Osteoblast (primary cell): ENCODE measurements at places on chromosomes 16 and 17.

GRCh38 chr16:31400191-31400590, 7.1 kb downstream of the ITGAD start:
- no peak for DNase-seq
- no peak overlapping the region for H3K27ac ChIP-seq
- no peak overlapping the region for H3K4me3 ChIP-seq
- H3K4me1 ChIP-seq: peaks cover 4% of the 10 kb centered on the region
- H3K27me3 ChIP-seq: no peaks in the 10 kb centered on the region

DNA sequence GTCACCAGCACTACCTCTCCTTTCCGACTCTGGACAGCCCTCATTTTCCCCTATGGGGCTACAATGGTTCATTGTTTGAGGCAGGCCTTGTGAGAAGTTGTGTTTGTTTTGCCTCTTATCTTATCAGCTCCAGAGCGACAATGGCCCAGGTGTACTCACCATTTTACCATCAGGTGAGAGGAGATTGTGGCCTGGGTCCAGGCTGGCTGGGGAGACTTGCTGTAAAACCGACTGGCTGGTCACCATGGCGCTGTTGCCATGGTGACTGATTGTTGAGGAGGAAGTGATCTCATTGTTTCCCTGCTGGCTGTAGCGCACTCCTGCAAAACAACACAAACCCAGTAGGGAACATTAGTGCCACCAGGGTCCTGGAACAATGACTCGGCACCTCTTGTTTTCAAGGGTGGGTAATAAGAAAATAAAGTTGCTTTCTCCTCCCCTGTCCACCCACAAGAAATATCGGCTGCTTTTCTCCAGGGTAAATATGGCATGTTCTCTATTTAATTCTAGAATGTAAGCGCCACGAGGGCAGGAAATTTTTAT, 34.4 kb downstream of the HNF1B start:
- no peaks in the 10 kb centered on the region for H3K36me3 ChIP-seq
- peaks cover 34% of the 10 kb centered on the region for H3K27me3 ChIP-seq
- H3K4me1 ChIP-seq: no peaks in the 10 kb centered on the region
- DNase-seq: no peak

DNA sequence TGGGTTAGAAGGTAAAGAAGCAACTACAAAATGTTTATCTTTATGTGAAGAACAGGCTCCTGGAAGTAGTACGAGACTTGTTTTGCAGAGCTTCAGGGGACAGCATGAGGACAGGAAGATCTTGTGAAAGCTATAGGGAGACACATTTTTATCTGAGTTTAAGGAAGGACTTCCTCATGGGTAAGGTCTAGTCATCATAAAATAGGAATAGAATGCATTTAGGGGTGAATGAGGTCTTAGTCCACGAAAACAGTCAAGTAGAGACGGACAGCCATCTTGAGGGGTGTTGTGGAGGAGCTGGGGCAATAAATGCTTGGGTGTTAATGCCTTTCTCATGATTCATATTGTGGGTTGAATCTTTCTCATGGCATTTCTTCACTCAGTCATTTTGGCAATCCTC, 24.3 kb downstream of the KCNJ16 start:
- DNase-seq: no peak
- peaks cover 8% of the 10 kb centered on the region for H3K4me1 ChIP-seq
- H3K36me3 ChIP-seq: no peaks in the 10 kb centered on the region
- no peaks in the 10 kb centered on the region for H3K27me3 ChIP-seq

GRCh38 chr17:75764711-75765421, at the start of gene GALK1:
TSS of gene GALK1 (minus strand) at chr17:75765192. CDS start at chr17:75765136, 56 bp downstream.
- H3K4me3 ChIP-seq: peak within 1 kb of the TSS; percentile 83
- H3K27me3 ChIP-seq: no peaks in the 10 kb centered on the region
- peaks cover 8% of the 10 kb centered on the region for H3K4me1 ChIP-seq
- H3K27ac ChIP-seq: no peak within 1 kb of the TSS

GRCh38 chr16:8905168-8905762, 23.1 kb downstream of the LITAFD start:
- peaks cover 82% of the 10 kb centered on the region for H3K36me3 ChIP-seq
- H3K4me1 ChIP-seq: peaks cover 6% of the 10 kb centered on the region
- no peak overlapping the region for H3K4me3 ChIP-seq
- H3K27ac ChIP-seq: no peak overlapping the region
- no peaks in the 10 kb centered on the region for H3K27me3 ChIP-seq
- DNase-seq: no peak

GRCh38 chr17:17063546-17064122, 21.4 kb downstream of the MPRIP start:
- H3K36me3 ChIP-seq: peaks cover 34% of the 10 kb centered on the region
- DNase-seq: peak; percentile 66
- H3K27ac ChIP-seq: peak overlapping the region; percentile 45
- no peak overlapping the region for H3K4me3 ChIP-seq
- peaks cover 40% of the 10 kb centered on the region for H3K4me1 ChIP-seq

GRCh38 chr17:75404223-75404730, 1.2 kb downstream of the GRB2 start:
- peak; percentile 92 for DNase-seq
- no peaks in the 10 kb centered on the region for H3K36me3 ChIP-seq
- H3K4me1 ChIP-seq: peaks cover 11% of the 10 kb centered on the region
- H3K4me3 ChIP-seq: peak overlapping the region; percentile 97

GRCh38 chr17:32498391-32498790, 11.6 kb downstream of the CDK5R1 start:
- no peaks in the 10 kb centered on the region for H3K27me3 ChIP-seq
- no peak overlapping the region for H3K27ac ChIP-seq
- DNase-seq: no peak
- no peak overlapping the region for H3K4me3 ChIP-seq

DNA sequence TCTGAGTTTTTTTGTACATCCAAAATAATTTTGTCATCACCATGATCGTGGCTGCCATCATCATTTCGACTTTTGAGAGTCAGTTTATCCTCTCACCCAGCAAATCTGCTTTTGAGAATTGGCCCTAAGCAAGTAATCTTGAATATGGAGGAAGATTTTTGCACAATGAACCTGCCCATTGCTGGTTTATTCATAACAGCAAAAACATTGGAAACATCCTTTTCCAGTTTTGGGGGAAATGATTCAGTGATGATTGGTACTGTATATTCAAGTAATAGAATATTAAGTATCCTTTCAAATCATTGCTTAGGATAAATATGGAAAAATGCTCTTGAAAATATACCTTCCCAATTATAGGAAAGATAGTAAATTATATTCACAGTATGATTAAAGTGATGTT, 53.1 kb downstream of the PRKCA start:
- no peak for DNase-seq
- no peaks in the 10 kb centered on the region for H3K36me3 ChIP-seq
- peak overlapping the region; percentile 80 for H3K27ac ChIP-seq
- H3K4me1 ChIP-seq: peaks cover 36% of the 10 kb centered on the region
- no peaks in the 10 kb centered on the region for H3K27me3 ChIP-seq
- H3K4me3 ChIP-seq: no peak overlapping the region

GRCh38 chr16:57668263-57668571, at the start of gene ADGRG3:
TSS of gene ADGRG3 (plus strand) at chr16:57668306. CDS start at chr16:57668348, 42 bp downstream.
- H3K27ac ChIP-seq: no peak within 1 kb of the TSS
- DNase-seq: peak; percentile 27
- no peaks in the 10 kb centered on the region for H3K36me3 ChIP-seq
- H3K4me1 ChIP-seq: no peaks in the 10 kb centered on the region

- no peak overlapping the region for H3K4me3 ChIP-seq
- peaks cover 3% of the 10 kb centered on the region for H3K4me1 ChIP-seq
- H3K27me3 ChIP-seq: no peaks in the 10 kb centered on the region
- H3K36me3 ChIP-seq: no peaks in the 10 kb centered on the region
- no peak overlapping the region for H3K27ac ChIP-seq
These were observed 125.8 kb downstream of the CCDC182 start for GRCh38 chr17:57619061-57619937.

DNA sequence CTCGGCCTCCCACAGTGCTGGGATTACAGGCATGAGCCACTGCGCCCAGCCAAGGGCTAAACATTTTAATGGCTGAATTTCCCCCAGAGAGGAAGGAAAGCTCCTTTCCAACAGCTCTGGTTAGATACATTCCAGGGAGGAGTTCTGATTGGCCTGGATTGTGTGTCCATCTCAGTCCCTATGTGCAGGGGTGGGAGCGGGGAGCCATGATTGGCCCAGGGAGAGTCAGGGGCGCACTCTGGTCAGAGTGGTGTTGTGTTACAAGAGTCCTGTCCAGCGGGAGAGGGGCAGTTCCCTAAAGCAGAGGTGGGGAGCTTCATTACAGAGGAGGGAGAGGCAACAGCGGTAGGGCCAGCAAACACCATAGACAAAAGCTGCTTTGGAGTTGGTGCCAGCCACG, 75.0 kb downstream of the RAP1GAP2 start:
- peaks cover 19% of the 10 kb centered on the region for H3K4me1 ChIP-seq
- no peak overlapping the region for H3K27ac ChIP-seq
- H3K36me3 ChIP-seq: no peaks in the 10 kb centered on the region
- DNase-seq: no peak
- H3K4me3 ChIP-seq: no peak overlapping the region

DNA sequence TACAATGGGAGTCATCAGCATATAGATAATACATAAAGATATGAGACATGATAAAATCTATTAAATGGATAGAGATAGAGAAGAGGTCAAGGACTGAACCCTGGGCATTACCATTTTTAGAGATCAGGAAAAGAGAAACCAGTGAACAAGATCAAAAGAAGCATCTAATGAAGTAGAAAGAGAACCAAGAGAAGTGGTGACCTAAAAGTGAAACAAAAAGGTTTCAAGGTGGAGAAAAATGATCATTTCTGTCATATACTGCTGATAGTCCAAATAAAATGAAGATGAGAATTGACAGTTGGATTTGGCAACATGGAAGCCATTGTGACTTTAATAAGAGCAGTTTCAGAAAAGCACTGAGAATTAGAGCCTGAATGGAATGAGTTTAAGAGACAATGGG, 165.1 kb downstream of the PPM1E start:
- no peaks in the 10 kb centered on the region for H3K4me1 ChIP-seq
- no peak for DNase-seq
- no peak overlapping the region for H3K4me3 ChIP-seq
- H3K36me3 ChIP-seq: no peaks in the 10 kb centered on the region

DNA sequence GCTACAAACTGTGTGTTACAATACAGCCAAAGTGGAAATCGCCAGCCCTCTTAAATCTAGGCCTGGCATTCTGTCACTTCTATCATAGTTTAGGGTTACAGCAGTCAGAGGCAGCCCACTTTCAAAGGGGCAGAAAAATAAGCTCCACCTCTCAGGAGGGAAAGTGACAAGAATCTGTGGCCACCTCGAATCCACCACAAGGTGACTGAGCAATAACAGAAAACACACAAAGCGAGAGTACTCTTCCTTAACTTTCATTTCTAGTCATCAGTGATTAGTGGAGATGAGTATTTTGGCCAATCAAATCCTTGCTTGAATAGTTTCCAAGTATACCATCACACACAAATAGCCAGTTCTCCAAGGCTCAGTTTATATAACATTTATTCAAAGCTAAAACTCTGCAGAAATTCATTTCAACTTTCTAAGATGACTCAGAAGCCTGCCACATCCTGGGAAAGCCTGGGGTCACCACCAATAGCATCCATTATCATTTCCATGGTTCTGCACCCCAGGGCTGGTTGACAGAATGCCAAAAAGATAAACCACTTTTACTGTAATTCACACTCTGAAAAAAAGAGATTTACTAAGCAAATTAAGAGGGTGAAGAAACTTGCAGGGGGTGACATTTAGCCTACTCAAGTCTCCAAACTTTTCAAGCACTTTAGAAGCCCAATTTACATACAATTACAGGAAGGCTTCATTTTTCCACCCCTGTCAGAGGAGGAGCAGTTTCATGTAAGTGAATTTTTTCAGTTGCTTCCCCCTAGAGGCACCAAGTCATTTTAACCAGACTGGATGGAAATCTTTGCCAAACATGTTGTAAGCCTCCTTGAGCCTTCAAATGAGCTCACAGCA, 66.8 kb downstream of the SALL1 start:
- no peaks in the 10 kb centered on the region for H3K36me3 ChIP-seq
- no peak overlapping the region for H3K27ac ChIP-seq
- H3K27me3 ChIP-seq: no peaks in the 10 kb centered on the region
- no peak overlapping the region for H3K4me3 ChIP-seq

GRCh38 chr16:71288890-71289731, at the start of gene CMTR2:
TSS of gene CMTR2 (minus strand) at chr16:71289402. CDS start at chr16:71285920, 3,482 bp downstream.
- peak within 1 kb of the TSS; percentile 89 for H3K4me3 ChIP-seq
- no peaks in the 10 kb centered on the region for H3K27me3 ChIP-seq
- peak; percentile 100 for DNase-seq
- peaks cover 9% of the 10 kb centered on the region for H3K4me1 ChIP-seq
- H3K36me3 ChIP-seq: peaks cover 21% of the 10 kb centered on the region

DNA sequence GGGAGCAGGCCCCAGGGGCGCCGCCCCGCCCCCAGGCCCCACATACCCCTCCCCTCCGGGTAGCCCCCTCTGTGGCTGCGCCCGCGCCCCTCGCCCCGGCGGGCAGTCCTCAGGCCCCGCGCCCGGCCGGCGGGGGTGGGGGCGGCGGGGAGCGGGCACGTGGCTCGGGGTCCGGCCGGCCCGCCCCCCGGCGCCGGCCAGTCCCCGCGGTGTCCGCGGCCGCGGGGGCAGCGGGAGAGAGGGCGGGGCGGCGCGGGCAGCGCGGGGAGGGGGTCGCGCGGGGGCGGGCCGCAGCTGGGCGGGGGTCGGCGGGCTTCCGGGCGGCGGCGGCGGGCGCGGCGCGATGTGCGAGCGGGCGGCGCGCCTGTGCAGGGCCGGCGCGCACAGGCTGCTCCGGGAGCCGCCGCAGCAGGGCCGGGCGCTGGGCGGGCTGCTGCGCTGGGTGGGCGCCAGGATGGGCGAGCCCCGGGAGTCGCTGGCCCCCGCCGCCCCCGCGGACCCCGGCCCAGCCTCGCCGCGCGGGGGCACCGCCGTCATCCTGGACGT, 335 bp downstream of the NECAB2 start:
- H3K36me3 ChIP-seq: no peaks in the 10 kb centered on the region
- H3K4me1 ChIP-seq: no peaks in the 10 kb centered on the region
- no peak overlapping the region for H3K4me3 ChIP-seq
- H3K27ac ChIP-seq: no peak overlapping the region
